ENCODE measurements at places on chromosomes 5 and 9. TPM values are rescaled to one million over a fixed set of nuclear protein-coding genes. Genes with fewer than 3 reads are reported as not detected.

Gene LECT2
- total RNA-seq, result not detected

Gene C9orf50
- total RNA-seq, result 0.13 TPM

Gene TICAM2
- 4.9 TPM for total RNA-seq

Gene ABO
- not detected for total RNA-seq

Gene ATP6V0E1
- total RNA-seq, result 185 TPM

Gene RPL35
- 2,417 TPM for total RNA-seq

Gene DBH
- not detected for total RNA-seq

Gene SLC6A3
- total RNA-seq, result not detected
